ENCODE measurements at places on chromosomes 12 and 14.
A peak's percentile ranks its signal among the peaks of the same experiment; 100 is the strongest.

DNA sequence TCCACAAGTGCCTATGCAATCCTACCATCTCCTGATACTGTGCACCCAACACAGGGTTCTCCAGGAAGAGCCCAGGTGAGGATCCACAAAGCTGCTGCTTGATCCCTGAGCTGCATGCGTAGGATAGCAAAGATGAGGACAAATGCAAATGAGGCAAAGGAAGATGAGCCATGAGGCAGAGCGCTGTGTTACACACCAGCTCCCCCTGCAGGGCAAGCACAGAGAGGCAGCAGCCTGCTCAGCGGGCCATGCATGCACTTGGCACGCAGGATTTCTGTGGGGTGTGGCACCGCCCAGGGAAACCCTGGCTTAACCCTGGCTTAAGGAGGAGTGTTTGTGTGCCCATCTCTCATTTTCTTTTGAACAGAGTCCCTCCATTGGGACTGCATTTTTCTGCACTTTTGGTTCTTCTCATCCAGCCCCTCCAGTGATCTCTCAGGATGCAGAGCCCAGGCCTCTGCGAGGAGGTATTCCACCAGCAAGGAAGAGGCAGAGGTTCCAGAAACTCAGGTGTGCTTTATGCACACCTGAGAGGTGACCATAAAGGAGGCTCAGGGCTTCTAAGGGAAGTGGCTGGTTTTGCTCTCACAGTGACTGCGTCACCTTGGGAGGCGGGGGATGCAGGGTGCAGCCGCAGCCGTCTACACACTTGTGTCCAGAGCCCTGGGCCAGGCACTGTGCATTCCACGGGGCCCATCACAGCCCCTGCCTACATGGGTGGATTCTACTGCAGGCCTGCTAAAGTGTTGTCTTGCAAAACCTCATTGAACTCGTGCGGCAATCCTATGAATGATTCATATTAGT lies 973.3 kb upstream of the TMEM132C start:
- DNase-seq: no peak

DNA sequence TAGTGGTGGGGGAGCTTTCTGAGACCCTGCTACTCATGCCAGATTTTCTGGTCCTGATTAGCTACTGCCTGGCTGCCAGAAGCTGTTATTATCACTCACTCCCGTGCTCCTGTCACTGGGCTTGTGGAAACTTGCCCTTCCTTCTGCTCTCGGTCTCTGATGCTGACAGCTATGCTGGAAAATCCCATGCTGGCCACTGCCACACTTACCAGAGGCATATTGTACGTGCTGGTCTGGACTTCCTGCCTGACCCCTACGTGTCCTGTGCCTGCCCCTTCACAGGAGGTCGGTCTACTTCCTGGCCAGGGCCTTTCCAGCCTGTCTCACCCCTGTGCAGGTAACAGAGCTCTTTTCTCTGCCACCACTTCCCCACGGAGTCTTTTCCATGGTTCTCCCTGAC lies 149.4 kb upstream of the PLEKHG7 start:
- DNase-seq: no peak

DNA sequence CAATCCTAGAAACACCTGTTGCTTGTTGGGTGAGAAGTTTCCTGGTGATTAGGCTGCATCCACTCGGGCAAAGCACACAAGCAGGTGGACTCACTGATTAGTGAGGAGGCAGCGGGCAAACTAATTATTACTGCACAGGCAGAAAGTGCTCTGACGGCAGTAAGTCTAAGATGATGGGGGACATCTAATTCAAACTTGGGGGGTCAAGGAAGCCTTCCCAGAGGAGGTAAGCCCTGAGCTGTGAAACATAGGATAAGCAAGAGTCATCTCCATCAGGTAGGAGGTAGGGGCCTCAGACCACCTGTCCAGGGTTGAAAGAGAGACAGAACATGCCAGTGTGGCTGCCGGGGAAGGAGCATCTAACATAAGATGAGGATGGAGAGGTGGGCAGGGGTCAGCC lies 1578.4 kb upstream of the TMEM132C start:
- DNase-seq: no peak

DNA sequence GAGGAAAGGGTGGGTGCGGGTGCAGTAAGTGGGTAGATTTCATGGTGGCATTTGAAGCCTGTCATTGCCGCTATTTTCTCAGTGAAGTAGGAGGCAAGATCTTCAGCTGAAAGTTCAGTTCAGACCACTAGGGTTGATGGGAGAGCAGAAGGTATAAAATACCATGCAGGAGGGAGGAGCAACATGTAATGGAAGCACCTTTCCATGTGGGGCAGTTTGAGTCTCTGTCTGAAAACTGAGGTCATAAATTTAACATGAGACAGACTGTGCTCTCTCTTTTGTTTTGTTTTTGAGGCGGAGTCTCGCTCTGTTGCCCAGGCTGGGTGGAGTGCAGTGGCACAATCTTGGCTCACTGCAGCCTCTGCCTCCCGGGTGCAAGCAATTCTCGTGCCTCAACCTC lies 22.7 kb downstream of the LRRC74A start:
- no peak for DNase-seq

- DNase-seq: no peak
These were observed 176.6 kb upstream of the CDKN3 start for GRCh38 chr14:54220071-54220703.

GRCh38 chr14:52901357-52901980 lies 49.4 kb downstream of the FERMT2 start:
- no peak for DNase-seq

GRCh38 chr12:26751179-26751578 lies 81.8 kb downstream of the ITPR2 start:
- DNase-seq: no peak

GRCh38 chr12:47273191-47273626 lies 193.4 kb upstream of the AMIGO2 start:
- DNase-seq: no peak

GRCh38 chr14:38171197-38171596 lies 36.5 kb upstream of the SSTR1 start:
- DNase-seq: no peak

DNA sequence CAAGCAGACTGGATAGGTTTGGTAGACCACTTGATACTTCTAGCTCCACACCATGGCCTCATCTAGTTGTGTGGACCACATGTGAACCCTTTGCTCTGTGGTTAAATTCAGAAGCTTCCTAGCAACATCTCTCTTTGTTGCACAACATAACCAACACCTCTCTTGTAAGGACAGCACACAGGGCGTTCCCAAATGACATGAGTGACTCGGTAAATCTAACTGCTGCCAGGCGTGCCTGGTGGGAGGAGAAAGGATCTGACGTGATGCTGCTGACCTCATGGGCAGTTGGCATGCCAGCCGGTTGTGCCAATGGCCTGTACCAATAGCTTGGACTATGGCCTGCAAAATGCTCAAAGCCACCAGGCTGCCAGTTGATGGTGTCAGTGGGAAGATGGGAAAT lies 93.8 kb downstream of the CPSF2 start:
- no peak for DNase-seq

DNA sequence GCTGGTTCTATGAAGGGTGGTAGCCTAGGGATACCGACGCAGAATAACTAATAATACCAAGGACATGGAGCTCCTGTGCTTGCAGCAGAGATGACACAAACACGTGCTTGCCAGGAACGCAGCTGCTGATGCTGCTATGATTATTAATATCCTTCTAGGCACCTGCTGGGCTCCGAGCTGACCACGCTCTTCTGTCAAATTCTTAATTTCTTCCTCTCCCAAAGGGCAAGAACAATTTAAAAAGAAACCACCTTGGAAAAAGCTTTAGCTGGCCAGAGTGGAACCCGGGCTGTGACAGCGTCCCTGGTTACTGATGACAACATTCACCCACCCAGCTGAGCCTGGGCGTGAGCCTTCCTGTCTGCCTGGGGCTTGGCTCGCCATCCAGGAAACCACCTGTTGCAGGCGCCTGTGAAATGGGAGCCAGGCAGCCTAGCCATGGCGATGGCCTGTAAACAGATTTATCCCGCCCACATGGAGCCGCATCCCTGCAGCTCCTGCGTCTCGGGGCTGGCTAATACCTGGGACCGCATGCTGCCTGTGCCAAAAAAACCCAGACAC lies 28.8 kb downstream of the CLMN start:
- DNase-seq: no peak

- no peak for DNase-seq
These were observed 37.2 kb downstream of the BTBD7 start for GRCh38 chr14:93295541-93296220.

DNA sequence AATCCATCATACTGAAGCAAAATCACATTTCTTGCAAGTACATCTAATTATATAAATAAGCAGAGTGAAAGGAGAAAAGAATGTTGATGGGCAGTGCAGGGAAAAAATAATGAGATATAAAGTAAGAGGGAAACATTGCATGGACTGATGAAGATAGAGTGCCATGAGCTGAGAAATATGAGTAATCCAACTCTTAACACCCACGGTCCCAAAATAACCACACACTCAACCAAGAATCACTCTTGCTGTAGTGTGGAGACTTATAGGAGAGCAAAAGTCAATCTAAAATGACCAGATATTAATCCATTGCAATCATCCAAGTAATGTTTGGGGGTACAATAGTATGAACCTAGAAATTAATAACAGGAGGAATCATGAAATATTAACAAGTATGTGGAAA lies 40.2 kb downstream of the MYF5 start:
- no peak for DNase-seq

DNA sequence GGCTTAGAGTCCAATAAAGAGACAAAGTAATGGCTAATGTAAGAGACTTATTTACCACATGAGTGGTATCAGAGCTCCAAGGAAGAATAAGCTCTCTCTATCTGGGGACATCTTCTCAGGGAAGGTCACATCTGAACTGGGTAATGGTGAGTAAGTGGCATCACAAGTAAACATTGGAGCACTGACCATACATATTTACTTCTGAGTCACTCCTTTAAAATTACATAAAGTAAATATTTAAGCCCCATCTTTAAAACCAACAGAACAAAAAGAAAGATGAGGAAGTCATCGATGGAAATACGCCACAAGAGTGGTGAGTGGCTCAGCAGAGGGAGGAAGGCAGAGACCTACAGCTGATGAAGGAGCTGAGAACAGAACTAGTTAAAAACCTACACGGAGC lies 159.9 kb downstream of the DUSP6 start:
- DNase-seq: no peak

- DNase-seq: peak; percentile 23
These were observed 604 bp downstream of the EEA1 start for GRCh38 chr12:92928421-92928961.
